ENCODE measurements at places on chromosomes 7 and 10. TPM values are rescaled to one million over a fixed set of nuclear protein-coding genes. Genes with fewer than 3 reads are reported as not detected.
A peak's percentile ranks its signal among the peaks of the same experiment; 100 is the strongest.

DNA sequence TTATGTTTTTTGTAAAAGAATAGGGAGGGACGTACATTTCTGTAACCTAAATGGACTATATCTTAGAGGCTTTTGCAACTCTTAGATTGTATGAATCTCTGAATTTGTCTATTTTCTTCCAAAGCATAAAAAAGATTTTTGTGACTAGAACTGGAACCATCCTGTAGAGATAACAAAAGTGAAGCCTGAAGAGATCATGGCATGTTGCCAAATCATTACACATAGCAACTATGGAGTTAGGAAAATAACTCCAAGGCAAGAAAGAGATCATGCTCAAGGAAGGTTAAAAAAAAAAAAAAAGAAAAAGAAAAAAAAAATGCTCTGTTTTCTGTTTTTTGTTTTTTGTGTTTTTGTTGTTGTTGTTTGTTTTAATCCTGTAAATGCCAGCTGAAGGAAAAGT, 567.7 kb upstream of the ZWINT start:
- no peak for DNase-seq
- H3K36me3 ChIP-seq, result no peaks in the 10 kb centered on the region
- H3K4me3 ChIP-seq, result no peak overlapping the region
- no peaks in the 10 kb centered on the region for H3K27me3 ChIP-seq
- no peak overlapping the region for H3K27ac ChIP-seq
- no peaks in the 10 kb centered on the region for H3K4me1 ChIP-seq

DNA sequence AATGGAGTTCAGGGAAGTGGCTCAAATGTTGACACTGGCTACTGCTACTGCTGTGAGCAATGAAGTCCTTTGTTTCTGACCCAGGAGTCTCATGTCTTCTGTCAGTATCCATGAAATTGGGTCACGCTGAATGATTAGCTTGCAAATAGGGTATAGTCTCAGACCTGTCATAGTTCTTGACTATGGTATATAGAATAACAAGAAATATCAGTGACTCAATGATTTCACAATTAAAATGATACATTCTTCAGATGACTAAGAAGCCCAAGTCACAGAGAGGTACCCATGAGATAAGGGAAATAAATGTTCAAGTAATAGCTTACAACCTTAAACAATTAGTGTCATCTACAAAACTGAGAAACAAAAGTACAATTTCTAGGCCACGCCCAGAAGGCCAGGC, 89.3 kb downstream of the LYZL2 start:
- DNase-seq, result no peak
- H3K27me3 ChIP-seq, result no peaks in the 10 kb centered on the region
- H3K27ac ChIP-seq, result no peak overlapping the region

Gene GNGT1
- total RNA-seq, result not detected

- H3K4me3 ChIP-seq, result no peak overlapping the region
- no peak for DNase-seq
- peaks cover 18% of the 10 kb centered on the region for H3K4me1 ChIP-seq
- no peaks in the 10 kb centered on the region for H3K36me3 ChIP-seq
These were observed 42.5 kb downstream of the ZCCHC24 start for GRCh38 chr10:79402951-79403350.

DNA sequence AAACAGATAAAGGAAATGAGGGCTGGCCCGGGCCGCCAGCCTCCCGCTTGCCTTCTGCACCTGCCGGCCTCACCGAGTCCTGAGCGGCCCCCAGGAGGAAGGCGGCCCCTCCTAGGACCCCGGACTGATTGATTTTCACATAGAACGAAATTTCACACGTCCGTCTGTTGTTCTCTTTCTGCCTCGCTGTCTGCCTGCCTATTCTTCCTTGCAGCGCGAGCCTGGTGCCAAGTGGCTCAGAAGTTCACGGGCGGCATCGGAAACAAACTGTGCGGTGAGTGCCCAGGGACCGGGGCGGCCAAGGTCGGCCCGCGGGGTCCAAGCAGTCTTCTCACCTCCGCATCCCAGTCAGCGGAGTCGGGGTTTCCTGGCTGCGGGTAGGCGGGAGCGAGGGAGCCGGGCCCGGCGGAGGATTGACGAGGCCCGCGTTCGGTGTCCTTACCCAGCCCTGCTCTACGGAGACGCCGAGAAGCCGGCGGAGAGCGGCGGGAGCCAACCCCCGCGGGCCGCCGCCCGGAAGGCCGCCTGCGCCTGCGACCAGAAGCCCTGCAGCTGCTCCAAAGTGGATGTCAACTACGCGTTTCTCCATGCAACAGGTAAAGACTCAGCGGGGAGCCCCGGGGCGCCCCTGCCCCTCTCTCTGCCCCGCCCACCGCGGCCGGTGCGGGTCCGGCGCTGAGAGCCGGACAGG, 967 bp downstream of the GAD2 start:
- H3K27me3 ChIP-seq, result peaks cover 95% of the 10 kb centered on the region
- no peak overlapping the region for H3K27ac ChIP-seq
- H3K4me1 ChIP-seq, result peaks cover 19% of the 10 kb centered on the region
- H3K36me3 ChIP-seq, result no peaks in the 10 kb centered on the region
- H3K4me3 ChIP-seq, result peak overlapping the region; percentile 72

GRCh38 chr7:143910473-143911248, 8.7 kb upstream of the TCAF1 start:
- H3K4me3 ChIP-seq, result no peak overlapping the region
- DNase-seq, result no peak
- no peaks in the 10 kb centered on the region for H3K36me3 ChIP-seq
- H3K4me1 ChIP-seq, result peaks cover 9% of the 10 kb centered on the region
- no peaks in the 10 kb centered on the region for H3K27me3 ChIP-seq

GRCh38 chr7:11206177-11206899, 232.7 kb downstream of the PHF14 start:
- H3K27me3 ChIP-seq, result peaks cover 51% of the 10 kb centered on the region
- no peaks in the 10 kb centered on the region for H3K36me3 ChIP-seq
- no peak overlapping the region for H3K27ac ChIP-seq

Gene EZH2
- total RNA-seq, result 57.6 TPM

- peak overlapping the region; percentile 51 for H3K4me3 ChIP-seq
- no peaks in the 10 kb centered on the region for H3K36me3 ChIP-seq
- peaks cover 15% of the 10 kb centered on the region for H3K4me1 ChIP-seq
- peaks cover 39% of the 10 kb centered on the region for H3K27me3 ChIP-seq
- H3K27ac ChIP-seq, result no peak overlapping the region
These were observed 1.8 kb downstream of the PRKCQ start for GRCh38 chr10:6578251-6578771.

Gene SLC29A4
- total RNA-seq, result 120 TPM

Gene FAM241B
- total RNA-seq, result 42.4 TPM

DNA sequence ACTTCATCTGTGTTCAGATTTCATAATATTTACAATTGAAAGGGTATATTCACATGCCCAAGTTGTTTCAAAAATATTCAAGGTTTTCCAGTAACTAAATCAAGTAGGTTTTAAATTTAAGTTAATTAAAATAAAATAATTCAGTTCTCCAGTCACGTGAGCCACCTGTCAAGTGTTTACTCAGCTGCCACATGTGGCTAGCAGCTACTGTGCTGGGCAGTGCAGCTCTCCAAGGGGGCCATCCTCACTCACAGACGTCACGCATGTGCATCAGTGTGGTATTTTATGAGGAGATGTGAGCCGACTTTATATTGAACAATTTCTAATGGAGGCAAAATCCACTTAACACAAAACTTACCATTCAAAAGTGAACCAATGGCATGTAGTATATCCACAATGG, 69.7 kb upstream of the CAMK2B start:
- H3K27ac ChIP-seq, result no peak overlapping the region
- H3K27me3 ChIP-seq, result no peaks in the 10 kb centered on the region
- peaks cover 14% of the 10 kb centered on the region for H3K36me3 ChIP-seq
- no peak overlapping the region for H3K4me3 ChIP-seq

DNA sequence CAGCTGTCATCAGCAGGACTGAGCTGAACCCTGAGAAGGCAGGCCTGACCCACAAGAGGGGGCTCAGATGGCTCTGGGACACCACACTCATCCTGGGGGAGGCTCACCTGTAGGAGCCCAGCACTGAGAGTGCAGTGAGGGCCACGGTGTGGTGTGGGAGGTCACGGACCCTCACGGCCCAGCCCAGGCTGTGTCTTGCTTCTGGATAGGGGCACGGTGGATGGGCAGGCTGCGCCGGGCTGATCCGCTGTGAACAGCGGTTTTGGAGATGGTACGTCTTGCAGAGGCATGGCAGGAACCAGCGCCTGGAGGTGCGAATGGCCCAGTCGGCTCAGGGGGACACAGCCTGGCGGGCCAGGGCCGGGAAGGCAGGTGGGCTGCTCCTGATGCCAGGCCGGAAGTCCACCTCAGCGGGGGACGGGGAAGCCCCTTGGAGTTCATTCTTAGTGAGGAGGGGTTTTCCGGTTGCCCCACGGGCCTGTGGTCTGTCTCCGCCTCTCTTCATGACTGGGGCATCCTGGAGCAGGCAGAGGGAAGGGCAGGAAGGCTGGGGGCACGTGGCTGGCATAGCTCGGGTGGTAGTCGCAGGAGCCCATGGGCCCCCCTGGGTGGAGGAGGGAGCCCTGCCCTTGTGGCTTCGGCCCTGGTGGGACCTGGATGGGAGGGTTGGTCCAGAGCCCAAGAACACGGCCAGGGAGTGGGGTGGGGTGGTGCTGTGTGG, 112.5 kb downstream of the UNCX start:
- H3K4me3 ChIP-seq, result no peak overlapping the region
- H3K36me3 ChIP-seq, result no peaks in the 10 kb centered on the region
- peaks cover 8% of the 10 kb centered on the region for H3K27me3 ChIP-seq
- no peaks in the 10 kb centered on the region for H3K4me1 ChIP-seq

DNA sequence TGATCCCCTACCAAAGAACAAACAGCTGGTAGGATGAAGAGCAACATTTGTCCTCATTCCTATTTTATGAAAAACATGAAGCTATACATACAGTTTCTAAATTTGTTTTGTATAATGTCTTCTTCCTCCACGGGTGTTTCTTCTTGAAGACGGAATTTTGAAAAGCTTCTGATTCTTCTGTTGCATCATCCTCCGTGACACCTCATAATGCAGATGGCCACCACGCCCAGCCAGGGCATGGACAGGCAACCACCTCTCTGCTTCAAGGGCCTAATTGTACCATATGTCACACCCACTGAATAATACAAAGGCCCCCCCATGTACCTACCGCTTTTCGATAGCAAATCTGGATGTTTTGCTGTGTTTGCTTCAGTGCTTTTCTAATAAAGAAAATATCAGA, at the start of gene SUN3:
Gene SUN3, minus strand, starts transcription at position 170 of the 400 bp plus-strand sequence. Its CDS starts 169 bp downstream, at position 1.
- DNase-seq, result no peak
- no peak within 1 kb of the TSS for H3K4me3 ChIP-seq

DNA sequence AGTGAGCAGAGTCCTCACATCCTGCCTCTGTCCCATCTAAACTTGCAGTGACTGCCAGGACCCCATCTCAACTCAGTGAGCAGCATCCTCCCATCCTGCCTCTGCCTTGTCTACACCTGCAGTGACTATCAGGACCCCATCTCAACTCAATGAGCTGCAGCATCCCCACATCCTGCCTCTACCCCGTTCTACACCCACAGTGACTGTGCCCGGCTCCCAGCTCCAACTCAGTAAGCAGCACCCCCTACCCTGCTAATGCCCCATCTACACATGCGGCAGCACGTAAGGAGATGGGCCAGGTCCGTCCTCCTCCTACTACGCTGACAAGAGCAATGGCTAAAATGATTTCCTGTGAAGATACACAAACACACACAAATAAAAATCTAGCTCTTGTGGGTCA, 65.5 kb downstream of the TNS3 start:
- no peak overlapping the region for H3K4me3 ChIP-seq
- H3K36me3 ChIP-seq, result peaks cover 12% of the 10 kb centered on the region
- no peaks in the 10 kb centered on the region for H3K27me3 ChIP-seq
- H3K27ac ChIP-seq, result no peak overlapping the region

GRCh38 chr7:38518541-38518940, 112.6 kb downstream of the AMPH start:
- H3K4me1 ChIP-seq, result no peaks in the 10 kb centered on the region
- H3K27ac ChIP-seq, result no peak overlapping the region
- H3K4me3 ChIP-seq, result no peak overlapping the region
- H3K36me3 ChIP-seq, result no peaks in the 10 kb centered on the region

DNA sequence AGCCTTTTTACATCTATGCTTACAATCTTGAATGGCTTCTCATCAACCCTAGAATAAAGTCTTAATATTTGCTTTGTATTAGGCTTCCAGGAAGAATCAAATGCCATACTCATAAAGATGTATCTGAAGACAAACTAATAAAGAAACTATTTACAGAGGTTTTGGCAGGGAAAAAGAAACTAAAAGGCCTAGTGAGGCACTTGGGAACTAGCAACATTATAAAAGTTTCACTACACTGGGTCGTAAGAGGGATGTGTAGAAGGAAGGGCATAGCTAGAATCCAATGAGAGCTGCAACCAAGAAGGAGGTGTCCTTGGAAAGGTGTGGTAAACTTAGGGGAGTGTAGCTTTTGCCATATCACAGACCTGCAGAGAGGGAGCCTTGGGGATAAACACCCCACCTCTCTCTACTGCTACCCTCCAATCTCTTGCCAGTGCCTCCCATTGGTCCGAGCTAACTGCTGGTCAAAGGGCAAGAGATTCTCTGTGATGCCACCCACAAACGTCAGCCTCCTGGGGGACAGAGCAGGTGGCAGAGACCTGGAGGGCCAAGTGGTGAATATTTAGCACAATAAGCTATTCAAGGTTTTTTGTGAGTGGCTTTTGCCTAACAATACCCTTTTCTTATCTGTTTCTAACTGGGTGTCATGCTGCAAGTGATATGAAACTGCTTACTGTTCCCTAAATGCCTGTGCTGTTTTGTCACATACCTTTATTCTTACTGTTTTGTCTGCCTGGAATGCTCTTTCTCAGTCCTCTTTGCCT, 60.7 kb downstream of the CPED1 start:
- no peaks in the 10 kb centered on the region for H3K27me3 ChIP-seq
- H3K4me1 ChIP-seq, result peaks cover 4% of the 10 kb centered on the region
- no peak for DNase-seq

DNA sequence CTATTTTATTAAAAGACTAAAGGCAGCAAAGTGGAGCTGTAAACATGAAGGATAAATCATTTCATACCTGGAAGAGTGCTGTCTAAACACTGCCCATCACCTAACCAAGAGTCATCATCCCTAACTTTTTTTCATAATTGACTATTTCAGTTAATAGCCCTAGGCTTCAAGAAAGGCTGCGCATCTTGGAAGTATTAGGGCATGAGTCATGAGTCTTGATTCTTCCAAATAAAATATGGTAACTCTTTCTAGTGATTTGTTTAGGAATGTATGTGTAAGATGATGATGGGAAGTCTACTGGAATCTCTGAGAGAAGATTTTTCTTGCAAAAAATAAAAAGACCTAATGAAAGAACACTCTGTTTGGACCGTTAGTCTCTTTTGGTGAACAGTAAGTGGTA, 207.7 kb upstream of the AHR start:
- H3K27ac ChIP-seq, result no peak overlapping the region
- H3K27me3 ChIP-seq, result no peaks in the 10 kb centered on the region
- no peak overlapping the region for H3K4me3 ChIP-seq

DNA sequence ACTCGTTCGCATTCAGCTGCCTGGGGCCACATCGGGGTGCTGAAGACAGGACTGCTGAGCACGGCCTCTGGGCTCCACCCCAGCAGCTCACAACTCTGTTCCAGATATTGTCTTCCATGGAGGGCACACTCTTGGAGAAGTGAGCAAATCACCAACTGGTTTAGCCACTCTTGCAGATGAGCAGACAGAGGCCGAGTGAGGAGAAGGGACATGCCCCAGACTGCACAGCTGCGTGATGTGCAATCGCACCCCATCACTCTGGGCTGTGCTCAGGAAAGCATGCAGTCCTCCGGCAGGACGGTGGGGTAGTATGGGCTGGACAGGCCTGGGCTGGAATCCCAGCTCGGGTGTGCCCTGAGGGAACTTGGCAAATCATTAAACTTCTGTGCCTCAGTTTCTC, 111.6 kb downstream of the FAM53B start:
- DNase-seq, result no peak
- no peak overlapping the region for H3K27ac ChIP-seq
- no peaks in the 10 kb centered on the region for H3K27me3 ChIP-seq
- peaks cover 13% of the 10 kb centered on the region for H3K4me1 ChIP-seq
- H3K4me3 ChIP-seq, result no peak overlapping the region
